ENCODE measurements at places on chromosomes 12 and 14. TPM values are rescaled to one million over a fixed set of nuclear protein-coding genes. Genes with fewer than 3 reads are reported as not detected.

GRCh38 chr14:95562892-95563685, 28.2 kb downstream of the GLRX5 start:
- no peak for DNase-seq

C12orf50 gene
- total RNA-seq, result 0.10 TPM

- no peak for DNase-seq
Measured at GRCh38 chr12:126982707-126983106, 1284.3 kb upstream of the TMEM132C start.

DNA sequence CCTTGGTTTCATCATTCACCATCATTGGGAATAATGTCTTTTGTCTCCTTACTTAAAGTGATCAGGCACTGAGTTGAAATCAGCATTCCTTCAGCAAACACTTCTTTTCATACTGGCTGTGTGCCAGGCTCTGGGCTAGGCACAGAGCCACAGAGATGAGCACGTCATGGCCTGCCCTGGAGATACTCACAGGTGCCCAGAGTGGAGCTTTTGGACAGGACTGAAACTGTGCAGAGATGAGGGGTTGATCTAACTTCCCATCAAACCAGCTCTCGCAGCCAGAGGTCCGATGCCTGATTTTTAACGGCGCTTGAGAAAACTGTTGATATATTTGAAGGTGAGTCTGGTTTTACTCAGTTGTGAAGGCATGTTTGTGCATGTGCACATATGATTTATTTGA, 43.1 kb downstream of the CACNA1C start:
- DNase-seq, result no peak

DNA sequence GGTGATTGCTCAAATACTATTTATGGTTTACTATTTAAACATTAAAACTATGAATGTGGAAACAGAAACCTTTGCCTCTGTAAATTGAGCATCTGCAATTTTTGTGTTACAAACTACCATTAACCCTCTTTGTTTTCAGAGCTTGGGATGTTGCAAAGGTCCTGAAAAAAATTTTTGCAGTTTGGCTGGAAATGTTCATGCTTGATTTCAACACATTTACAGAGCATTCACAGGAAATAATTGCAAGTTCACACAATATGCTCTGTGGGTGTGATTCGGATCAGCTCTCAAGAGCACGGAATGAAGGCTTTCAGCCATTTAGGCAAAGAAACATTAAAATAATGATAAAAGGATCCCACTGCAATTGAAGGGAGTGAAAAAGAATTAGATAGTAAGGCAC, 232.9 kb downstream of the ATP23 start:
- DNase-seq, result no peak

ALDH2 gene
- total RNA-seq, result 22.3 TPM

GRCh38 chr12:103903993-103904392, 26.2 kb upstream of the HSP90B1 start:
- DNase-seq, result no peak

TESPA1 gene
- 19.0 TPM for total RNA-seq

GPR65 gene
- total RNA-seq, result 13.7 TPM

DNA sequence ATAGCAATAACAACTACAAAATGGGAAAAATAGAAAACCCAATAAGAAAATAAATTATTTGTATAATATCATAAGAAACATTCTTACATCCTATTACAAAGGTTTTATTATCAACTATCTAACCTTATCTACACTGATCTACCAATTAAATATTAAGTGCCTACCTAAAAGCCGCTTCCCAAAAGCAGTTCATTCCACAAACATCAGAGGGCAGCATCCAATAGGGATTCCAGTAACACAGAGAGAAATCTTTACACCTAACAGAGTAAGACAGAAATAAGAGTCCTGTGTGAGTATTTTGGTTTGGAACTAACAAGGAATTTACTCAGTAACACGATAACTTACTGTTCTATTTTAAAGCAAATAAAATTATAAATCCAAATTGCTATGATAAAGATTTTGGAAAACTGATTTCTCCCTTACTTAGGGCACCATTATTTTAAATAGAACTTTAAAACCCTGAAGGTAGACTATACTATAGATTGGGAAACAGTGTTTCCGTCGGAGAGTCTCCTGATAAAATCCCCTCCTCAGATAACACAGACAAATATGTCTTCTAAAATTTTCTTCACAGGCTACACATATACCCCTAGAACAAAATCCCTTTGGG, 15.0 kb downstream of the GXYLT1 start:
- DNase-seq, result peak; percentile 57

- peak; percentile 39 for DNase-seq
Measured at GRCh38 chr12:53476769-53477209, 22.5 kb downstream of the MAP3K12 start.

SUPT16H gene
- total RNA-seq, result 84.4 TPM

SLC25A21 gene
- total RNA-seq, result not detected

C12orf54 gene
- not detected for total RNA-seq

ESR2 gene
- total RNA-seq, result 98.7 TPM

GRCh38 chr14:71242237-71242748, 335.0 kb downstream of the PCNX1 start:
- DNase-seq, result no peak

DNA sequence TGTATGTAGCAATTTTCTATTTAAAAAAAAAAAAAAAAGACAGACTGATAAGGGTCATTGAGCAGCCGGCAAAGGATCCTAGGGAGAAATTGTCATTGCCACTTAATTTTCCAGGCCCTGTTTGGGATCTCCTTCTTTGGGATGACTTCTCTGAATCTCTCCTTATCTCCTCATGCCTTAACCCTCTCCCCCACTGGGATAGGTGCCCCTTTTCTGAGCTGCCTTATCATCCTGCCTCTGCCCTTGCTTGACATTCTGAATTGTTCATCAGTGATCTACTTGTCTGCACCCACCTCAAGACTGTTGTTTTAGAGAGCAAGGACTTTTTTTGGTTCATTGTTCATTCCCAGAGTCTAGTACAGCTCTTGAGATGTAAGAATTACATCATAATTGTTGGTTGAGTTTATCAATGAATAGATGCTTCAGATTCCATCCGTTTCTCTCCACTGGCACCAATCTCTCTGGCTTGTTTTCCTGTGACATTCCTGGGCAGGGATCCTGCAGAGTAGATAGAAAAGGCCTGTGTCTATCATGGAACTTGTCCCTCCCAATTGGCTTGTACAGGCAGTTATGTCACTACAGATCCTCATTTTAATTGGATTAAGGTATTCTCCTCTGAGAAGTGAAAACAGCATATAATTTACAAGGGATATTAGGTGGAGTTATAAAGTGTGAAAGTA, 42.6 kb downstream of the SOCS2 start:
- no peak for DNase-seq

DNA sequence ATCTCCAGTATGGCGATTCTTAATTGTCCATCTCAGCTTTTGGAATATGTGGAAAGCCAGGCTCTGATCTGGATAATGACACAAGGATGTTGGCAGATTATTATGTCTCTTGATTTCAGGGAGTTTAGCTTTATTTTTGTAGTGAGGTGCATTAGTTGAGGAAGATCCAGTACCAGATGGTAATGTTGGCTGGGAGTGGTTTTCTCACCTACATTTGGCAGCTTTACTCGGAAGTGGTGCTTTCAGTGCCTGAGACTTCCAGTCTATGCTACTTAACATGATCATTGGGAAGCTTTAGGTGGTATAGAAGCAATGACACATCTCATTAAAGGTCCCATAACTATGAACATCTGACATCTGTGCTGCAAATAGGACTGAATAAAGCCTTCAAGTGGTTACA, 7.5 kb downstream of the SLC15A5 start:
- no peak for DNase-seq

PRKD1 gene
- total RNA-seq, result 3.3 TPM

DNA sequence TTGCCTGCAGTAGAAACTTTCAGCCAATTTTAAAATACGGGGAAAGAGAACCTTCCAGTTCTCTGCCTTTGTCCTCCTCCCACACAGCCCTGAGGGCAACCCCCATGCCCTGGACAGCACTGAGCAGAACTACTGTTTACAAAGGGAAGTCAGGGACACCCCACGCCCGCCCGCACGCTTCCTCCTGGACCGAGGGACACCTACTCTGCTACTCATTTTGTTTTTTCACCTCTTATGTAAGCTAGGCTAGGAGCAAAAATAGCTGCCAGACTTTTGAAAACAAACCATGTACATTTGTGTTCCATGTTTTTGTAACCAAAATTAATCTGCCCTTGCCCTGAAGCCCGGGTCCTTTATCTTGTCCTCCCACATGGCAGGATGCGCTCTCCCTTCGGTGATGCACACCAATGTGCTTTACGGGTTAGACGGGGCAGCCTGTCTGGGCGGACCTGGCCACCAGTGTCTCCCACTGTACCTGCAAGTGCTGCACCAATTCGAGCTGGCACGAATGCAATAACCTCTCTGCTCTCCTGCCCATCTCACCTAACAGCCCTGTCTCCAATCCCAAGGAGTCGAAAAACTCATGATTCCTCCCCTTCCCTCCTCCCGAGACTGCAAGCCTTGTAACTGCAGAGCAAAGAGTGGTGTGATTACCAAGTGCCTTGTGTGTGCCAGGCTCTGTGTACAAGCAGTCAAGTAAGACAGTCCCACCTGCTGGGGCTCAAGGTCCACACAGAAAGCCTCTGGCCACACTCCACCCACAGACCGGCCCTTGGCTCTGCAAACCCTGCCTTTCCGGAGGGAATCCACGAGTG, 85.2 kb downstream of the CCDC88C start:
- DNase-seq, result no peak

DNA sequence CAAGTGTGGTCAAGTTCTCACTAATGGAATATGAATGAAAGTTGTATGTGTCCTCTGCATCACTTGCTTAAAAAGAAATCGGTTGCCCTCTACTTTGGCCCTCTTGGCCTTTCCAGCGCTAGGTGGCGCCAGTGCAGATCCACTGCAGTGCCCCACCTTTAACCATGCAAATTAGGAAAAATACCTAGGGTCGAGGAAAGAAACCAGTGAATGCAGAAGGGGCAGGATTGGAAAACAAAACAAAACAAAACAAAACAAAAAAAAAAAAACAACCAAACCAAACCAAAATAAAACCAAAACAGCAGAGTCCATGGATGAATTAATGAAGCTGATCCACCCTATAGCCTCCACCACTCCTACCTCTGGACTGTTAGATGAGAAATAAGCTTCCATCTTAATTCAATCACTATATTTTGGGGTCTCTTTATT, 12.9 kb upstream of the NEMF start:
- DNase-seq, result peak; percentile 87

RNASE1 gene
- not detected for total RNA-seq

DNA sequence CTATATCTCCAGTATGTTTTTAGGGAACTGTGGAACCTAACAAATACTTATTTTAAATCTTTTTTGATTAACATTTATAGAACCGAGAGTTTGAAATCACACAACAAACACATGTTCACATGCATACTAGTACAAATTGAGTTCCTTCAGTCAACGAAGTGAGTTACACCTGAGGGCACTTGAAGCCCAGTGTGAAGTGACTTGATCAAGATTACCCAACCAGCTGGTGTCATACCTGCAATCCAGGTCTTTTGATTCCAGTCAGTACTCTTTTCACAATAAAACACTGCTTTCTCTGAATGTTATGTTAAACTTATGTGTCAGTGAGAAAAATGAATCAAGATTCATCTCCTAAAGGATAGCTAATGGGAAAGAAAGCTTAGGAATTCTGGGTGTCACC, 35.2 kb downstream of the VRK1 start:
- DNase-seq, result no peak
